ENCODE measurements at places on chromosomes 7 and 10.

DNA sequence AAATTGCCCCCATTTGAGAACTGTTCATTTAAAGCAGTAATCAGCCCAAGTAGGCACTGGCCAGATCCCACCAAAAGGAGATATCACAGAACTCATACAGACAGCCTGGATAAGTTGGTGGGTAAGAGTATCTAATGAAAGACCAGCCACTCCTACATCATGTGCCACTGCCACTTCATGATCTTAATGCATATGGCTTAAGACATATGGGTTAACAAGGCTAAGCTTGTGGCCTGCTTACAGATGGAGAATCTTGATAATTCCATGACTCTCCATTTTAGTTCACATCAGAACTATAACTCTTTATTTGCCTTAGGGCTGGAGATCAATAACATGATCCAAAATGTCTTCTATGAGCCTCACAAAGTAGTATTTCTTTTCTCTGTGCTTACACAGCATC lies 6.8 kb upstream of the IFIT1B start:
- DNase-seq, result no peak

- DNase-seq, result peak; percentile 87
These were observed 29.7 kb downstream of the TRIM8 start for GRCh38 chr10:102673819-102674511.

DNA sequence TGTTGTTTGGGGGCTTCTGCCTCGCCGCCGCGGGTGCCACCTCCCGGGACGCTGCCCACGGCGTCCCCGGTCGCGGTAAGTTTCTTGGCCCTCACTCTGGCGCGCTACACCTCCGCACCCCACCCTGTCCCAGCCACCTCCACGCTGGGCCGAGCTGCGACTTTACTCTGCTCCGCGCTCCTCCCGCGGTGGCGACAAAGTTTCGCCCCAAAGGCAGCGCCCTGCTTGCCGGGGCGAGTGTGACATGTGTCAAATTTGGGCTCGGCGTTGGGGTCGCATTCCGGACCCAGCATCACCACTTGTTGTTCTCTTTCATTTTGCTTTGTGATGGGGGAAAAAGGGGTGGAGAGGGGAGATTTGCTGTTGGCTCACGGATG lies 167.7 kb upstream of the PPP1R3A start:
- no peak for DNase-seq

DNA sequence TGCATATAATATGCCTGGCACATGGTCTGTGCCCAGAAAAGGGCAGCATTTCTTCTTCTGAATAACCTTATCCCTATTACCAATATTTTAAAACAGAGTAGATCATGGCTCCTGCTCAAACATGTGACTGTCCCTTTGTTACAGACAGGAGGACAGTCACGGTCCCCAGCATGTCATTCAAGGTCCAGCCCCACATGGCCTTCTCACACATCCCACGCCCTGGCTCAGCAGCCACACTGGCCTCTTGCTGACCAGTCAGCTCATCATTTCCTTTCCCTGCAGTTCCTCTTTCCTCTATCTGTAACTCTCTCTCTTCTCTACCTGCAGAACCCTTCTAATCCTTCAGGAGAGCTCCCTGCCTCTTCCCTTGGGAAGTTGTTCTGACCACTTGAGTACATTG lies 167.8 kb downstream of the CHN2 start:
- no peak for DNase-seq

- DNase-seq, result no peak
These were observed 51.5 kb downstream of the KAT6B start for GRCh38 chr10:74877898-74878297.

DNA sequence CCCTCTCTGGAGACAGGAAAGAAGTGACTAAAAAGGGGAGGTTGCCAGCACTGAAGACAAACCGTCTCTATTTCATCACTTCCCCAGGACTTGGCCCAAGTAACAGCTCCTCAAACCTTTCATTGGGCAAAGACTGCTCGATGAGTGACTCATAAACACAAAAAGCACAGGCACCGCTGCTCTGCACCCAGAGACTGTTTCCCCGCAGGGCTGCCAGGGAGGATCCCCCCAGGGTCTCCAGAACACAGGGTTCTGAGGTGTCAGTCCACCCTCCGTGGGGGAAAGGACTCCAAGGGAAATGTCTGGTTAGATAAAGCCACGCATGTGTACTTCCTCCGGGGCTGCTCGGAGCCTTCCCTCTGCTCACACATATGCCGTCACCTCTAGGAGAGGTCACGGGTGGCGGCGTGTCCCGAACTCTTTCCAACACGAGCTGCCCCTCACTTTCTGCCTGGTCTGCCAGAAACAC lies 59.9 kb downstream of the INSIG1 start:
- no peak for DNase-seq

DNA sequence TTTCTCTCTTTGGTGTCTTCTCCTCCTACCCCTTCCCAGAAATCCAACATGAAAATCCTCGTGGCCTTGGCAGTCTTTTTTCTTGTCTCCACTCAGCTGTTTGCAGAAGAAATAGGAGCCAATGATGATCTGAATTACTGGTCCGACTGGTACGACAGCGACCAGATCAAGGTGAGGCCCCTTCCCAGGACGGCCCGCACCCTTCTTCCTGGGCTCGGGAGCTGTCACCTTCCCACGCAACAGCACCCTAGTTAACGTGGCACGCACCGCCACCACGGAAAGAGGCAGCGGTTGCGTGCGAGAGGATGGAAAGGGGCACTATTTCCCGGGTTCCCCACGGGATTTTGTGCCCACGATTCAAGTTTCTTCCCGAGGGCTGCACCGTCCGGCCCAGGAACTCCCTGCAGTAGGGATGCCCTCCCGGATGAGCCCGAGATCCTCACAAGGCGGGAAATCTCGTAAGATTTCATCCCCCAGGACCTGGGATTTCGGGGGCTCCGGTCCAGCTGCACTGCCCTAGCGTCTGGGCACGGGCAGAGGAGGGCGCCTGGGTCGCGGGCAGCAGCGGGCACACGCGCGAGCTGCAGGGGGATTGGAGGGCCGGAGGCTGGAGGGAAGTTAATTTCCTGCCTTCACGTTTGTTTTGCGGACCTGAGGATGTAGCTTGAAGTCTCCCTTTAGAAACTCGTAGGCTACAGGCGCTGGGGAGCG lies 834 bp downstream of the TAC1 start:
- no peak for DNase-seq

GRCh38 chr10:77899080-77899477 lies 27.5 kb downstream of the DLG5 start:
- DNase-seq, result no peak

DNA sequence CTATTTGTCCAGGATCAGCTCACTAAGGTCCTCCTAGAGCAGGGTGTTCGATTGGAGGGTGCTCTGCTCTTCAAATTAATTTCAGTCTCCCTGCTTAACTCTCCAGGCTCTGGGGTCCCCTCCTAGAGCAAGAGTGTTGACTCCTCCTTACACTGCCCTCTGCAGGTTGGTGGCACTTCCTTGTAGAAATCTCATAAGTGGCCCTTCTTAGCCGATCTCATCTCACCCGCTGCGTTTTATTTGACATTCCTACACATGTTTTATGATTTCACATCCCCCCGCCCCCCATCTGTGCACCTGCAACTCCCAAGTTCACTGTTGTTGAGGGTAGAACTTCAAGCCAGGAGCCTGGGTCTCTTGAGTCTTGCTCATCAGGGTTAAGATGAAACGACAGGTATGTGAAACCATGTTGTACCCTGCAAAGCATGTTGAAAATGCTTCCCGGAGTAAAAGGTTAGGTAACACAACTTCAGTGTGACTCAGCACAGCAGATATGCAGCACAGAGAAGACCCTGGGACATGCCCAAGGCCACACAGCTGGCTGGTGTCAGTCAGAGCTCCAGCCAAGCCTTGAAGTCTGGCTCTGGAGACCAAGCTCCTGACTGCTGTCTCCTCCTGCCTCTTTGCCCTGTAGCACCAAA lies 171.2 kb downstream of the PRKAG2 start:
- no peak for DNase-seq

- no peak for DNase-seq
These were observed 130.1 kb downstream of the RGS10 start for GRCh38 chr10:119412244-119413092.

GRCh38 chr10:79941585-79942210 lies 7.2 kb downstream of the SFTPD start:
- DNase-seq, result no peak

DNA sequence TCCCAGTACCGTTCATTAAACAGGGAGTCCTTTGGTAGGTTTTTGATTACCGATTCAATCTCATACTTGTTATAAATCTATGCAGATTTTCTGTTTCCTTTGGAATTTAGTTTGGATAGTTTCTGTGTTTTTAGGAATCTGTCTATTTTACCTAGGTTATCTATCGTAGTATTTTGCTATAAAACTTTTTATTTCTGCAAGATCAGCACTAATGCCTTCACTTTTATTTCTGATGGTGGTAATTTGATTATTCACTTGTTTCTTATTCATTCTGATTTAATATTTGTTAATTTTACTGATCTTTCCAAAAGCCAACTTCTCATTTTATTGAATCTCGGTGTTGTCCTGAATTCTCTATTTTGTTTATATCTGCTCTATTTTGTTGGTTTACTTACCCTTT lies 577.7 kb upstream of the NRG3 start:
- DNase-seq, result no peak

- DNase-seq, result no peak
These were observed 449.2 kb downstream of the IPMK start for GRCh38 chr10:57818522-57818921.

GRCh38 chr10:14381475-14381874 lies 50.8 kb upstream of the FRMD4A start:
- DNase-seq, result no peak

- no peak for DNase-seq
These were observed 104.7 kb upstream of the SH2B2 start for GRCh38 chr7:102182016-102182415.

GRCh38 chr10:116803451-116804249 lies 45.6 kb upstream of the ENO4 start:
- DNase-seq, result no peak

DNA sequence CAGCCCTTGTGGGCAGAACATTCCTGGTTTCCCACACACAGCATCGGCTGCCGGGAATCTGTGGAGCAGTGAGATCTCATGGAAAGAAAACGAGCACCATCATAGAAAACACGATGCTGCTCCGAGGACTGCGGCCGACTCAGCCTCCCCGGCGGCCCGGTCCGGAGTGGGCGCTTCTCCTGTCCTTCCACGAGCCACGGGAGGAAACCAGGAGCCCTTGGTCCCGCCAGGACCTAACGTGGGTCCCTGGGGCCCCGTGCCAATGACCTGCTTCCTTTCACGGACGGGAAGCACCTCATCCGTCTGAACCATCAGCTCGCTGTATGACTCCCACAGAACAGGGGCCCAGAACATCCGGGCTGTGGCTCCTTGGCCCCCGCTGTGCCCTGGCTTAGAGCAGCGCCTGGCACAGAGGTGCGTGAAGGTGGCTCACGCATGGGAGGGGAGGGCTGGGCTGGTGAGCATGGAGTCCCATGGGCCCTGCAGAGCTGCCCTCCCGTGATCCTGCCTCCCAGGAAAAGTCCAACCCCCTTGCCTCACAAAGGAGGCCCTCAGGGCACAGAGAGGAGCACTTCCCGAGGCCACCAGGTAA lies 280.5 kb downstream of the MAD1L1 start:
- DNase-seq, result no peak

- DNase-seq, result no peak
These were observed 37.6 kb upstream of the STEAP4 start for GRCh38 chr7:88344271-88344670.

- no peak for DNase-seq
These were observed 102.2 kb upstream of the NANOS1 start for GRCh38 chr10:118927321-118927720.

- no peak for DNase-seq
These were observed 148.9 kb downstream of the ZEB1 start for GRCh38 chr10:31467791-31468535.

GRCh38 chr10:93255546-93255945 lies 181.9 kb downstream of the CYP26A1 start:
- no peak for DNase-seq

DNA sequence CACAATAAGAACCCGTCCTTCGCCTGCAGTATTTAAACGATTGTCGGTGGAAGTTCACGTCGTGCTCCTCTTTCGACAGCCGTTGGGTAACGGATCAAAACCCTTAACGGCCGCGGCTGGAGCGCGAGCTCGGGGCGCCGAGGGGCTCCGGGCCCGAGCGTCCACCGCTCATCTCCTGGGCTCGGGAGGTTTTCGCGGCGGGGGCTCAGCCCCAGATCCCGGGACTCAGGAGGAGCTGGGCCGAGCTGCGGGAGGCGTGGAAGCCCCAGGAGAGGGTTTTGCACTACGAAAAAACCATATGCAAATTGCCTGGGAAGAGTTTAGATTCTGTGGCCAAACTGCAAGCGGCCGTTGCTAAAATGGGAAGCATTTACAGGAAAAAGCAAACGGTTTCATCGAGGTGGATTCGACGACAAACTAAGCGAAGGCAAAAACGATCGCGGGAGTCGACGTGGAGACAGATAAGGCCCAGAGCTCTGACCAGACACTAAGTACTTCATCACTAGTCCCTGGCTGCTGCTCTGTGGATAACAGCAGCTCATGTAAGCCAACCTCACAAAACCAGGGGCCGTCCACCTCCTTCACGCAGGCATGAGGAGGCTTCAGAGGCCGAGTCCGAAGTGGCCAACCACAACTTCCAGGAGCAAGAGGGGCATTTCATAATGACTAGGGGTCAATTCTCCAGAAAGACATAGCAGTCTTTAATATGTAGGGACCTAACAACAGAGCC lies 129.7 kb downstream of the MARCHF5 start:
- DNase-seq, result no peak

DNA sequence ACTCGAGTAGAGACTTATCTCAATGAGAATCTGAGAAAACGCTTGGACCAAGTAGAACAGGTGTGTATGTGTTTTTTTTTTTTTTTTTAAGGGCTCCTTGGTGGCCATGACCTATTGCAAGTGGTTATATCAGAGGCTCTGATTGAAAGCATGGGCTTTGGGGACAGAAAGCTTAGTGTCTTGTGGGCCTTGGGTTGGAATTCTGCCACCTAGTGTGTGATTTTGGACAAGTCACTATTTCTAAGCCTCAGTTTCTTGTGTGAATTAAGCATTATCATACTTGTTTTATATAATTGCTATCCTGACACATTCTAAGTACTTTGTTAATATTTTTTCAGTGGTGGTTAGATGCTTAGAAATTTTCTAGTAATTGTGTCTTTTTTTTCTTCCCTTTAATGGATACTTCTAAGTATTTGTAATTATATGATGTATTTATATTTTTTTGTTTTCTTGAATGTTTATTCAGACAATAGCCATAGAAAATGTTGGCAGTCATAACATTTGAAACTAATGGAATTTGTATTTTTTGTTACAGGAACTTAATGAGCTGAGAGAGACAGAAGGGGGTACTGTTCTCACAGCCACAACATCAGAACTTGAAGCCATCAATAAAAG lies 33.1 kb downstream of the SMC3 start:
- DNase-seq, result no peak

All from T-helper 2 cell (primary cell).